ENCODE measurements at places on chromosomes 2 and 18.
A peak's percentile ranks its signal among the peaks of the same experiment; 100 is the strongest.

DNA sequence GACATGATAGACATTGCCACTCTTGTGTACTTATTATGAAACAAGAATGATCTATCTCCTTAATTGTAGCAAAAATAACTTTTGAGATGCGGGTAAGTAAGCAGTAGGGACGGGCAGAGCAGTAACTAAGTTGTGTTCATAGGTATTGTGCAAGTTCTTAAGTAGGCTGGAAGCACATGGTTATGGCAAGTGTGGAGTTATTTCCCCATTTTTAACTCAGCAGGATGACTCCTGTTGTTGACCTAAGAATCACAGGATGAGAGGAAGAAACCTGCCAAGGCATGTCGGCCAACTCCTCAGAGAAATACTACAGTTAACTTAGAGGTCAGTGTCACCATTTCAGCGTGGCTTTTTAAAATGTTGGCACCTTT lies 51.1 kb upstream of the FN1 start:
- no peak for DNase-seq

DNA sequence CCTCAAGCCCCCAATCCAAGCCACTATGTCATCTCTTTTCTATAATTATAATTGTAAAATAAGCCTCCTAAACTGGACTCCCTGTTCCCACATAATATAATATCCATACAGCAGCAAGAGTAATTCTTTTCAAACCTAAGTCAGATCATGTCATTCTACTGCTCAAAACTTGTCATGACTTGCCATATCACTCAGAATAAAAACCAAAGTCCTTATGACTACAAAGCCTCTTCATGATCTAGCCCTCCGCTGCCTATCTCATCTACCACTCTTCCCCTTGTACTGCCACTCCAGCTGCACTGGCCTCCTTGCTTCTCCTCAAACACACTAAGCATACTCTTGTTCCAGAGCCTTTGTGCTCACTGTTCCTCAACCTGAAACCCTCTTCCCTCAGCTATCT lies 69.9 kb downstream of the MEMO1 start:
- no peak for DNase-seq

GRCh38 chr2:16650287-16651249 lies 15.1 kb downstream of the CYRIA start:
- no peak for DNase-seq

GRCh38 chr2:212968284-212969081 lies 182.9 kb downstream of the IKZF2 start:
- DNase-seq, result no peak

DNA sequence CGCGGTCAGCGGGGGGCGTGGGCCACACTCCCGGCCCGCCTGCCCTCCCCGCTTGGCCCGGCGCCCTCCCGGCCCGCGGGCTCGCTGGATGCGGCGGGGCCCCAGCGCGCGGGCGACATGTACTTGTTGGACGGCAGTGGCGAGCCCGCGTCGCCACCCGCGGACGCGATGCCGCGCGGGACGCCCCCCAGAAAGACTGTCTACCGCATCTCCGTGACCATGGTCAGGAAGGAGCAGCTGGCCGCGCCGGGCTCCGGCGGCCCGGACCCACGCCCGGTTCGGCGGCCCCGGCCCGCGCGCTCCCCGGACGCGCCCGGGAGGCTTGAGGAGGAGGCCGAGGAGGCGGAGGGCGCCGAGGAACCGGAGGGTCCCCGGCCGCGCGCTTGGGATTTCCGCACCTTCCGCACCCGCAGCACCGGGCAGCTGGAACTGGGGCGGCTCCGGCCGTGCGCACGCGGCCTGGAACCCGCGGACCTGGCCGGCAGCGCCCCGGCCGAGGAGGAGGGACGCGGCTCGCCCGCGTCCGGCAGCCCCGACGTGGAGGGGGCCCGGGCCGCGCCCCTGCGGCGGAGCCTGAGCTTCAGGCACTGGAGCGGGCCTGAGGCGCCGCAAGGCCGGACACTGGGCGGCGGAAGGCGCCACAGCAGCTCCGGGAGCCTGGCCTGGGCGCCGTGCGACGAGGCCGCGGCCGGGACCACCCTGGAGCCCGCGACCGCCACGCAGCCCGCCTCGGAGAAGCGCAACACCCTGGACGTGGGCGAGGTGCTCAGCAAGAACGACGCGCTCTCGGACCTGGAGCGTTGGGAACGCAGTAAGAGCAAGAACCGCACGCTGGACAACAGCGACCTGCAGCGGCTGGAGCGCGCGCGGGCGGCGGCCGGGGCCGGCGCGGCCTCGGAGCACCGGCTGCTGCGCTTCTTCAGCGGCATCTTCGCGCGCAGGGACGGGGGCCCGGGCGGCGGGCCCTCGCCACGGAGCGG lies 176.4 kb downstream of the AGAP1 start:
- DNase-seq, result peak; percentile 36

- peak; percentile 30 for DNase-seq
Measured at GRCh38 chr2:181106789-181107627, 126.6 kb downstream of the UBE2E3 start.

DNA sequence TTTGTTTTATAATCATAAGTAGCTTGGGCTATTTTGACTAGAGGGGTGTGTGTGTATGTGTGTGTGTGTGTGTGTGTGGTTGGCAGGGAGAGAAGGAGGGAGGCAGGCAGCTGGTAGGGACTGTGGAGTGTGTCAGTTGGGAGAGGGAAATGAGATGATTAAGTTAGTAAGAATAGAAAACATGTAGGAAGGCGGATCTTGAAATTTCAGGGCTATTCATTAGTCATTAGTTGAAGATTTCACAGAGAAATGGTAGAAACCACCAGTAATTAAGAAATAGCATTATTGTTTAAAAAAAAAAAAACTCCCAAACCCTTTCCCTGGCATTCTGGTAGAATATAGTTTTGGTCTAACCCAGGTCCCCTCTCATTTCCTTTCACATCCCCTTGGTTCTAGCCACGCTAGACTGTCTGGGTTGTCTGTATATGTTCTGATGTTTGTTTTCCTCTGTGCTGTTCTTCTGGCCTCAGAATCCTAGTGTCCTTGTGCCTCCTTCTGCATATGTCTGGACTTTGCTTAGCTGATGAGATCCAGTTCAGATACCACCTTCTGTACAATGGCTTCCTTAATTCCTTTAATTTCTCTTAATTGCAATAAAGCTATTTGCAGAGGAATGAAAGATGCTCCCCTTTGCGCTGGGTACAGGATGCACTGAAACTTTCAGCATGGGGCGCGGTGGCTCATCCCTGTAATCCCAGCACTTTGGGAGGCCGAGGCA lies 161.6 kb downstream of the NEDD4L start:
- DNase-seq, result no peak

DNA sequence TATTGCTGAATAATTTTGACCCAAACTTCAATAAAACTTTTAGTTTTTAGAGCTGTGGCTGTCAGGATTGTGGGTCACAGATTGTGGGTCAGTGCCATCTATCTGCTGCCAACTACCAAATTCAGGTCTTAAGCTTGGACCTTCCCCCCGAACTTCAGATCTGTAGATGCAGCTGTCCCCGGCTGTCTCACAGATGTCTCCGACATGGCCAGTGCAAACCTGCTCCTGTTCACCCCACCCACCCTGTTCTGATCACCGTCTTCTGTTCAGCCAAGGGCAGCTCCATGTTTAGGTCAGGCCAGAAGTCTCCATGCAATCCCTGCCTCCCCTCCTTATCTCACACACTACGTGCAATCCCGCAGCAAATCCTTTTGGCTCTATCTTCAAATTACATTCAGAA lies 175.0 kb downstream of the PRKCE start:
- DNase-seq, result no peak

- DNase-seq, result no peak
Measured at GRCh38 chr2:215697496-215697895, 261.6 kb upstream of the FN1 start.
